ENCODE measurements at places on chromosomes 7 and 10.
A peak's percentile ranks its signal among the peaks of the same experiment; 100 is the strongest.

GRCh38 chr7:145928937-145929336 lies 187.7 kb upstream of the CNTNAP2 start:
- no peaks in the 10 kb centered on the region for H3K36me3 ChIP-seq
- H3K27ac ChIP-seq: no peak overlapping the region
- no peaks in the 10 kb centered on the region for H3K4me1 ChIP-seq
- H3K4me3 ChIP-seq: no peak overlapping the region
- no peaks in the 10 kb centered on the region for H3K27me3 ChIP-seq
- DNase-seq: no peak

DNA sequence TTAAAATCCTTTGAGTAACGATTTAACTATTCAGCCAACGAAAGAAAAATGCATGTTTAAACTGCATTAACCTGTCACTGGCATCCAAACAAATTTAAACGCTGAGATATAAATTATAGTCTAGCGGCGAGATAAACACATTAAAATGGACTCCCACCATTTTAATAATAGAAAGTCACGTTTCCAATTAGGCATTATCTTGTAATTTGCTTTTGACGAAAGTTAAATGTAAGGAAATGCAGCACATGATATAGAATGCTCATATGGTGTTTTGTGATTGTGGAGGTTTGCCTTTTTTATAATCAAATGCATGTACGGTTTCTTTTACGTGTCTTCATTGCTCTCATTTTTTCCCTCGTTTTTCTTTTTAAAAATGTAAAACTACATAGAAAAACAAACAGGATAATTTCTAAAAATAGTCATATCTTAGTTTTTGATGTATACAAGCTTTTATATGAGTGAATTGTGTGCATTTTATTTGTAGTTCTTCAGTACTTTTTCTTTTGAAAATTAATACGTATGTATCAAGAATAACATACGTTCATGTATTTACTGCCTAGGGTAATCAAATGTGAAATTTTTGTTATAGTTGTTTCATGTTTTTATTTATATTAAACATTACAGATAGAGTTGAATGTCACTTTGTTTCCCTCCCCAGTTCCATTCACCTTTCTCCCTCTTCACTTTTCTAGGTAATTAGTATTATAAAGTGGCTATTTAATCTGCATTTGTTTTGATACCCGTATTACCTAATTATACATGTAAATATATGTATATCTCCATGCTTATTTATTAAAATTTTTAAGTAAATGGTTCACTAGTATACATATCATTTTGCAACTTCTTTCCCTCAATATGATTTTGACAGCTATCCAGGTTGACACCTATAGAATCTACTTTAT lies 1.1 kb upstream of the KLF14 start:
- H3K27ac ChIP-seq: no peak overlapping the region
- H3K27me3 ChIP-seq: peaks cover 65% of the 10 kb centered on the region
- peaks cover 2% of the 10 kb centered on the region for H3K36me3 ChIP-seq
- H3K4me1 ChIP-seq: peaks cover 5% of the 10 kb centered on the region
- peak overlapping the region; percentile 85 for H3K4me3 ChIP-seq

DNA sequence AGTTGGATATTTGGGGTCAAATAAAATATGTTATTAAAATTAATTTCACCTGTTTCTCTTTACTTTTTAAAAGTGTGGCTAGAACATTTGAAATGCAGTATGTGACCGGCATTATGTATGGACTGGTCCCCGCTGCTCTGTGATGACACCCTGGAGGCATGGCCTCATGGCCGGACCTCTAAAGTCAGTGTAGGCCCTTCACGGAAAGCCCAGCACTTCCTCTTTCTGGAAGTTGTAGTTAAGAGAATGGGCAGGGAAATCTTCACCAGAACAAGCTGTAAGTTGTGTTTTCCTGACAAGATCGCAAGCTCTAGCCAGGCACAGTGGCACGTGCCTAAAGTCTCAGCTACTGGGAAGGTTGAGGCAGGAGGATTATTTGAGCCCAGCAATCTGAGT lies 38.3 kb upstream of the SRGN start:
- H3K27me3 ChIP-seq: no peaks in the 10 kb centered on the region
- DNase-seq: no peak
- H3K27ac ChIP-seq: peak overlapping the region; percentile 39
- H3K36me3 ChIP-seq: peaks cover 2% of the 10 kb centered on the region
- peaks cover 48% of the 10 kb centered on the region for H3K4me1 ChIP-seq
- no peak overlapping the region for H3K4me3 ChIP-seq

- no peak for DNase-seq
- no peaks in the 10 kb centered on the region for H3K36me3 ChIP-seq
- H3K27me3 ChIP-seq: no peaks in the 10 kb centered on the region
- no peak overlapping the region for H3K4me3 ChIP-seq
These were observed 119.5 kb downstream of the TCF7L2 start for GRCh38 chr10:113069595-113069994.

DNA sequence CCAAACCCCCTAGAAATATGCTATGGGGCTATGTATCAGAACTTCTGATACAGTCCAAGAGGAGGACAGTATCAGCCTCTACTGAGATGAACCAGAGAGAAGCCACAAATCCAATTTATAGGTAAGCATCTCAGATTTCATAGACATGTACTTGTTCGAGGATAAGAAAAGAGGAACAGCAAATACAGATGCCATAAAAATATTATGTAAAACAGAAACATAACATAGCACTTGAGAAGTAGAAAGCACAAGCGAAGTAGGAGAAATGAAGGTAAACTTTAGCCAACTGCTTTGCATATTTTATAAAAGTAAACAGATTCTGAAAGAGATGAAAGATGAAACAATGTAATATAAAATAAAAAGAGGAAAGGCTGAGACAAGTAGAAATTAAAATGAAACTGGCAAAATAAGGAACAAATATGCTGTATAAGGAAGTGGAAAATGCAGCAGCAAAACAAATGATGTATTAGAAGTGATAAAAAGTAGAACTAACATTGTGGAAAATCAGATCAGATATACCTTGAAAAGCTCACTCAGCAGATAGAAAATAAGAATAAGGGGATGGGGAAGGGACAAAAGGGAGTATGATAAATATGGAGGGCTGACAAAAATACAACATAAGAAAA lies 135.1 kb downstream of the SKAP2 start:
- H3K36me3 ChIP-seq: no peaks in the 10 kb centered on the region
- H3K27ac ChIP-seq: no peak overlapping the region
- DNase-seq: no peak
- no peak overlapping the region for H3K4me3 ChIP-seq
- H3K4me1 ChIP-seq: no peaks in the 10 kb centered on the region

- no peaks in the 10 kb centered on the region for H3K27me3 ChIP-seq
- H3K4me3 ChIP-seq: peak overlapping the region; percentile 95
- H3K4me1 ChIP-seq: peaks cover 42% of the 10 kb centered on the region
- DNase-seq: peak; percentile 25
- peak overlapping the region; percentile 90 for H3K27ac ChIP-seq
- peaks cover 24% of the 10 kb centered on the region for H3K36me3 ChIP-seq
These were observed 844 bp downstream of the NRF1 start for GRCh38 chr7:129612112-129613015.

DNA sequence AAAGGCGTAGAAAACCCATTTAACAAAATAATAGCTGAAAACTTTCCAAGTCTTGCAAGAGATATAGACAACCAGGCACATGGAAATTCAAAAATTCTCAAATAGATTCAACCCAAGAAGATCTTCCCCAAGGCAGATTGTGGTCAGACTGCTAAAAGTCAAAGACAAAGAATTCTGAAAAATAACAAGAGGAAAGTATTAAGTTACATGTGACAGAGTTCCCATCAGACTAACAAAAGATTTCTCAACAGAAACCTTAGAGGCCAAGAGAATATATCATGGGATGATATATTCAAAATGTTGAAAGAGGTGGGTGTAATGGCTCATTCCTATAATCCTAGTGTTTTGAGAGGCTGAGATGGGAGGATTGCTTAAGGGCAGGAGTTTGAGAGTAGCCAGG lies 59.8 kb downstream of the TMEM178B start:
- peaks cover 5% of the 10 kb centered on the region for H3K27me3 ChIP-seq
- DNase-seq: no peak
- no peak overlapping the region for H3K4me3 ChIP-seq
- H3K36me3 ChIP-seq: no peaks in the 10 kb centered on the region
- H3K27ac ChIP-seq: no peak overlapping the region

DNA sequence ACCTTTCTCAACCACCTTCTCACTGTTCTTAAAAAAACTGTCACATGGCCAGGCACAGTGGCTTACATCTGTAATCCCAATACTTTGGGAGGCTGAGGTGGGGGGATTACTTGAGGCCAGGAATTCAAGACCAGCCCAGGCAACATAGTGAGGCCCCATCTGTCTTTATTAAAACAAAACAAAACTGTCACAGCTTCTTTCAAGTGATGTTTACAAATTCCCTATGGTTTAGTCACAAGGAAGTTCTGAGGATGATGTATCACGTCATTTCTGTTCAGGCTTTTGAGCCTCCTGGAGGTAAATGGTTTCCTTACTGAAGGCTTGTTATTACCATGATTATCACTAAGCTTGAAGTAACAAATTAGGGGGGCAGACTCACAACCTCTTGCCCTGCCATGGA lies 186.2 kb downstream of the CFTR start:
- H3K36me3 ChIP-seq: no peaks in the 10 kb centered on the region
- no peak overlapping the region for H3K4me3 ChIP-seq
- no peak overlapping the region for H3K27ac ChIP-seq
- H3K4me1 ChIP-seq: no peaks in the 10 kb centered on the region
- DNase-seq: no peak

DNA sequence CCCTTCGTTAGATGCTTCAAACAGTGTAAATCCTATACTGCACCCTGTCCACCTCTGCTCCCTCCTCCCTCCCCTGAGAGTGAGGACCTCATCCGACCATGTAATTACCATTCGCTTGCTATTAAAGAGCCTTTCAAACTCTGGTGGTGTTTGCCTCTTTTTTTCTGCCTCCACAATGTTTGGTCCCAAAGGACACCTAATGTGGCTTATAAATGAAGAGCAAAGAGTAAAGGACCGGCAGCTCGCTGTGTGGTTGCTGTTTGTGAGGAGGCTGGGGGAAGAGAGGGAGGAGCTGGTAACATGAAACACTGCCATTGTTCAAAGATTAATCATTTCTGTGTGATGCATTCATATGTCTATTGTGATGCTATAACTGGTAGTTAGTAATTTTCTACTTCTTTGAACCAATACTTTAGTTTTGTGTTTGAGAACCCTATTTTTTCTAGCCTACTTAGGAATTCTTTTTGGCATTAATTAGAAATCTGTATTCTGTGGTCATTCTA lies 27.9 kb downstream of the MTURN start:
- peaks cover 47% of the 10 kb centered on the region for H3K4me1 ChIP-seq
- H3K4me3 ChIP-seq: peak overlapping the region; percentile 64
- H3K27me3 ChIP-seq: no peaks in the 10 kb centered on the region
- peak overlapping the region; percentile 90 for H3K27ac ChIP-seq

GRCh38 chr10:48901319-48901718 lies 38.3 kb downstream of the LRRC18 start:
- no peaks in the 10 kb centered on the region for H3K36me3 ChIP-seq
- no peaks in the 10 kb centered on the region for H3K4me1 ChIP-seq
- H3K4me3 ChIP-seq: no peak overlapping the region
- no peaks in the 10 kb centered on the region for H3K27me3 ChIP-seq

DNA sequence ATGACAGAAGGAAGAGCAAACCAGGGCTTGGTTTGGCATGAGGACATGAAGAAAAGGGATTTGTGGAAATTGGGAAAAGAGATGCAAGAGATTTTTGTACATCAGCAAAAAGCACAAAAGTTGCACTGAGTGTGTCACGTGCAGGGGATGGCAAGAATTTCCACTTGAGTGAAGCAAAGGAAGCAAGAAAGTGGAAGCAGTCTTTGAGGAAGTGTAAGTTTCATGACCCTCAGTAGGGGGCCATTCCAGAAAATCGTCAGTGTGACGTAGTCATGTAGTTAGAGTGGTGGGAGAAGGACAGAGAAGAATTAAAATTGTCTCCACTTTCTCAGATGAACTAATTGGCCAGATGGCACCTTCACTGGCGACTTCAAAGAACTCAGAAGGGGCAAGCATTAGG lies 123.3 kb upstream of the FZD1 start:
- no peak overlapping the region for H3K4me3 ChIP-seq
- H3K4me1 ChIP-seq: no peaks in the 10 kb centered on the region
- no peak overlapping the region for H3K27ac ChIP-seq
- H3K36me3 ChIP-seq: no peaks in the 10 kb centered on the region
- H3K27me3 ChIP-seq: no peaks in the 10 kb centered on the region
- DNase-seq: no peak

- H3K27ac ChIP-seq: no peak overlapping the region
- H3K36me3 ChIP-seq: no peaks in the 10 kb centered on the region
- H3K4me1 ChIP-seq: no peaks in the 10 kb centered on the region
- H3K27me3 ChIP-seq: no peaks in the 10 kb centered on the region
- H3K4me3 ChIP-seq: no peak overlapping the region
These were observed 240.7 kb downstream of the COBL start for GRCh38 chr7:51075681-51076580.

DNA sequence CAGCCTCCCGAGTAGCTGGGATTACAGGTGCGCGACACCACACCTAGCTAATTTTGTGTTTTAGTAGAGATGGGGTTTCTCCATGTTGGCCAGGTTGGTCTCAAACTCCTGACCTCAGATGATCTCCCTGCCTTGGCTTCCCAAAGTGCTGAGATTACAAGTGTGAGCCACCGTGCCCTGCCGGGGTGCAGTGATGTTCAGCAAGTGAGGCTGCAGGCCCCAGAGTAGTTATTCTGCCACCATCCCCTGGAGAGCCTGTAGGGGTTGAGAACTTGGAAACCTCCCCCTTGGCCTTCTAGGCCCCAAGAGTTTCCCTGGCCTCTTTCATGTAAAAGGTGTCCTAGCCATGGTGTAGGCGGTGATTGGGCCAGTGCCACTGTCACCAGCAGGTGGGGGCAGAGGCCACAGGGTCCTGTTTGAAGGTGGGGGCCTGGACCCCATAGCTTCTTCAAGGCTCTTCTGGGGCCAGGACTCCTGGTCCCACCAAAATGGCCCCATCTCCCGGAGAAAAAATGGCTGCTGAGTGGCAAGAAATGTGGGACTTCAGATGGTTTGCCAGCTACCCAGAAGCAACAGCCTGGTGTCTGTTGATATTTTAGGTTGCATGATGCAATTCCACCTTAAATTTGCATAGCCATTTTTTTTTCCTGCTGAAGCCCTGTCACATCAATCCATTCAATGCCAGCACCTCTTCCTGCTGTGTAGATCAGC lies 25.5 kb upstream of the INMT start:
- H3K36me3 ChIP-seq: no peaks in the 10 kb centered on the region
- H3K4me3 ChIP-seq: peak overlapping the region; percentile 80
- peaks cover 4% of the 10 kb centered on the region for H3K27me3 ChIP-seq
- peak overlapping the region; percentile 95 for H3K27ac ChIP-seq
- no peak for DNase-seq

DNA sequence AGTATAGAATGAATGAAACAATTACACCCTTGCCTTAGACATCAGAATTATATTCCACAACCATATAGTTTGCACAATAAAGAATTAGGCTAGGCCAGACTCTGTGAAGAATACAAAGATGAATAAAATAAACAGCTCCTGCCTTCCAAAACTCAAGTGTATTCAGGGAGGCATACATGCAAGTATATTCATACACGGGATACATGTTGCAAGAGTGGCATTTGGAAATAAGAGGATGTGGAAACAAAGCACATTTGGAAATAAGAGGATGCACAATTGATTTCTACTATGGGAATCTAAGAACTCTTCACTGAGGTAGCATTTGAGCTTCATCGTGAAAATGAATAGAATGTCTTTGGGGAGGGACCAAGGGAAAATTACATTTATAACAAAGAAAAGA lies 27.0 kb upstream of the TMEM26 start:
- no peaks in the 10 kb centered on the region for H3K4me1 ChIP-seq
- no peak overlapping the region for H3K4me3 ChIP-seq
- DNase-seq: no peak

- no peaks in the 10 kb centered on the region for H3K27me3 ChIP-seq
- peaks cover 30% of the 10 kb centered on the region for H3K36me3 ChIP-seq
- no peak for DNase-seq
- peak overlapping the region; percentile 94 for H3K27ac ChIP-seq
- peak overlapping the region; percentile 97 for H3K4me3 ChIP-seq
- H3K4me1 ChIP-seq: peaks cover 48% of the 10 kb centered on the region
These were observed 3.0 kb downstream of the DDIT4 start for GRCh38 chr10:72276421-72277339.

All from T-helper 2 cell treated with Interferon-gamma antibody and Interleukin-4, amounts not matched to agents 5 μg/mL and 100 μg/mL, for 36 hours (primary cell).